Muscle of leg (tissue), 16 donors: ENCODE measurements at places on chromosomes 2 and 18. TPM values are rescaled to one million over a fixed set of nuclear protein-coding genes. Genes with fewer than 3 reads are reported as not detected.

The GPAT2 gene
- total RNA-seq, result 2.4 TPM

The TSPYL6 gene
- 0.04 TPM for total RNA-seq

The SERPINB10 gene
- total RNA-seq, result 0.04 TPM

The ATG4B gene
- total RNA-seq, result 36.5 TPM

The CDK15 gene
- total RNA-seq, result 1.1 TPM

The ZNF385B gene
- 3.9 TPM for total RNA-seq

The GKN2 gene
- total RNA-seq, result not detected

The CCDC85A gene
- total RNA-seq, result 5.5 TPM

The PARD3B gene
- 15.3 TPM for total RNA-seq

The ACTG2 gene
- 1.3 TPM for total RNA-seq
